ENCODE measurements at places on chromosomes 7 and 10.

DNA sequence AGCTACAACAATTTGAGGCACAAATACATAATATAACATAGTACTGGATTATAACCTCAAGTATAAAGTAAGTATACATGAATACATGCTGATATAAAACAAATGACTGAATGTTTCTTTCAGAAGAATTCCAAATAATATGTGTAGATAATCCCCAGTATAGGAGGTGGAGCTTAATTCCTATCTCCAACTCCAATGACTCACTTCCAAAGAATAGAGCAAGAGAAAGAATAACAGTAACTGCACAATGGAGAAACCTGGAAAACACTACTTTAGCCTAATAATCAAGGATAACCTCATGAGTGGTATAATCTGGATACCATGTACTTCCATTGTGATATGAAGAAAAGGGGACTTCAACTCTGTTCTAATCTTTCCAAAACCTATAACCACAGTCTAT lies 13.7 kb upstream of the SEMA3C start:
- no peak for DNase-seq

- DNase-seq, result no peak
Measured at GRCh38 chr10:103472005-103472404, 7.0 kb downstream of the CALHM3 start.

DNA sequence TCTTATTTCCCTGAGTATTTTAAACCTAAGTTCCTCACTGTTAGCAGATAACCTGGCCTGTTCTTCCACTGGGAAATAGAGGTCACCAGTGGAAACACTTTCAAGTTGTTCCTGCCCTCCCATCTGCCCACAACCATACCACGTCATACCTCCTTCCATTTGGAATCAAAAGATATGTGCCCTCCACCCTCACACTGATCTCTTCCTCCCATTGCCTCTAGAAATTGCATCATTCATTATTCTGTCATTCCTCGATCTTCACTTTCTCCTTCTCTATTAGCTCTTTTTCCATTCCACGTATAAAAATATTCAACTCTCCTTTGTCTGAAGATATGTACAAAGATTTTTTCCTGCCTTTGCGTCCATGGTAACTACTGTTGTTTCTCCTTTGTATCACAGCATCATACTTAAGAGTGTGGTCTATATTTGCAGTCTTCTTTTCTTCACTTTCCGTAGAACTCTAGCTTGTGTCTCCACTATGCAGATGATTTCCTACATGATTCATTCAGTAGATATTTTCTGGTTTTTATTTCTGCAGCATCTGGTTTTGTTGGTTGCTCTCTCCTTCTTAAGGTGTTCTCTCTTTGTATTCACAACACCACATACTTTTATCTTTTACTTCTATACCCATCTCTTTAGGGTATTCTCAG lies 312.3 kb downstream of the REEP3 start:
- no peak for DNase-seq

DNA sequence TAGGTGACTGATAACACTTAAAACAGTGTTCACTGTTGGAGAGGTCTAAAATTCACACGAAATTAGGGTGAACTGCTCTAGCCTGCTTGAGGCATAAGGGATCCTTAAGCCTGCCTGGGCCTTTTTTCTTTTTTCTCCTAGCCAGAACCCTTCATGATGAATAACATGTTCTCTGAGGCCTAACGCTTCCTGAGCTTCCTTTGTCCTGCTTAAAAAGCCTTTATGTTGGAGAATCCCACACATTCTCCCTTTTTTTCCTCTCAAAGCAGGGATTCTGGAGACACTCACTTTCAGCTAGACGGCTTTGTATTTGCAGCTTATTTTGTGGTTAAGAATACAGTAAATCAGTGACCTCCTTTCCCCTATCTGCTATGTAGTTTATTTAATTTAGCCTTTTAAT lies 354.7 kb upstream of the PHF14 start:
- no peak for DNase-seq

- no peak for DNase-seq
Measured at GRCh38 chr10:130022511-130023299, 58.6 kb upstream of the EBF3 start.

DNA sequence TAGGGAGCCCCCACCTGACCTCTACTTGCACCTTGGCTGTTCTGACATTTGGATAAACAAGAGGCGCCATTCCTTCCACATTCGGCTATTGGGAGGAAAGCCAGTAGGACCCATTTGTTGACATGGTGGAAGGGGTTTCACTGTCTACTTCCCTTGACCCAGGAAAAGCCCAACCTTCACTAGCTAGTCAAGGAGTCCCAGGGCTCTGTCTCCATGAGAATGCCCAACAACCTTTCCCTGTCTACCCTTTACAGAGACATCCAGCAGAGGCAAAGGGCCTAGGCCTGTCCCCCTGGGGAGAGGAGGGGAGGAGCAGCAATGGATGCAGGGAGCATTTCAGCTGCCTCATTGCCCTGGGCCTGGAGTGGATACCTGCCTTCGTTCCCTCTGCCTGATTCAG lies 136.1 kb downstream of the NEURL1 start:
- no peak for DNase-seq

- DNase-seq, result no peak
Measured at GRCh38 chr7:34165927-34166550, 260.7 kb downstream of the BMPER start.

GRCh38 chr7:75905785-75906604 lies 9.0 kb upstream of the POR start:
- DNase-seq, result no peak

GRCh38 chr10:48448796-48449195 lies 142.3 kb downstream of the MAPK8 start:
- DNase-seq, result no peak

DNA sequence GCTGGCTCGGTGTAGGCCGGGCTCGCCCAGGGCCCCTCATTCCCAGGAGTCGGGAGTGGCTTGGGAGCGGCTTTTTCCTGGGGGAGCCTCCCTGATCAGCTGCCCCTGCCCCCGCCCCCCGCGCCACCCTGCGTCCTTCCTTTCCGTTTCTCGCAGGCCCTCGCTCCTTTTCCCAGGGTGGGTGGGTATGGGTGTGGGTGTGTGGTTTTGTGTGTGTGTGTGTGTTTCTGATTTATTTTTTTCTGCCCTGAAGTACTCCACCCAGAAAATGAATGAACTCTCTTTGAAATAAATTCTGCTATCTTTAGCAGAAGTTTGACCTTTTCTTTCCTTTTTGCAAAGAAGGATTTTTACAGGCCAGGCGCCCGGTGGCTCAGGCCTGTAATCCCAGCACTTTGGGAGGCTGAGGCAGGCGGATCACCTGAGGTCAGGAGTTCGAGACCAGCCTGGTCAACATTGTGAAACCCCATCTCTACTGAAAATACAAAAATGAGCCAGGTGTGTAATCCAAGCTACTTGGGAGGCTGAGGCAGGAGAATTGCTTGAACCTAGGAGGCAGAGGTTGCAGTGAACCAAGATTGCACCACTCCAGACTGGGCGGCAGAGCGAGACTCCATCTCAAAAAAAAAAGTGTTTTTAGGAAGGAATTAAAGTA lies 30.0 kb upstream of the AP5Z1 start:
- no peak for DNase-seq

DNA sequence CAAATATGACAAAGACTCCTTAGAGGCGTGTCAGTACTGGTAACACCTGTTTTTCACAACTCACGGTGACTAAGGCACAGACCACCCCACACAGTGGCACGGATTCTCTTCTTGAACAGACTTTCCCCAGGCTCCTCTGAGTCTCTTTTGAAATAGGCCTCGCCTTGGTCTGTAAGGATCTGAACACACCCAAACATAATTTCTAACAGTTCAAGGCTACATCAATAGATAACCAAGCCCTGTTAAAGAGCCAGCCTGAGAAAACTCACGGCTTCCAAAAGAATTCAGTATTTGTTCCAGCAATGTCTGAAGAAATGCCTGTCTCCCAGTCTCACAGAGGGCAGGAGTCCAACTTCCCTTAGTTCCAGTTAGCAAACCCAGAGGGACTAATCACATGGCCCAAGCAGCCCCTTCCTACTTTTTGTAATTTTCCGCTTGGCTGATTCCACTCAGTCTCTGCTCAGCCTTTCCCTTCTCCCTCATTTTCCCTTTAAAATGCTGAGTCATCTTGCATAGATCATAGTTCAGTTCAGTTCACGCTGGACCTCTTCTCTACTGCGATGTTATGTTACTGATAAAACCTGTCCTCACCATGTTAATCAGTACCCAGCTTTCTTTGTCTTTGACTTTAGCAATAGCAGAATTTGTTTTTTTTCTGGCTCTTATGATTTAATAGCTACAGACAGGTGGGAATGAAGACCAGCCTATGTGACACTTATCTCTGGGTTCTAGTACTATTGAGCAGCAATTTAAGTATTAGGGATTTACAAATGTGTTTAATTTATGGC lies 22.6 kb upstream of the AKR1C3 start:
- no peak for DNase-seq

DNA sequence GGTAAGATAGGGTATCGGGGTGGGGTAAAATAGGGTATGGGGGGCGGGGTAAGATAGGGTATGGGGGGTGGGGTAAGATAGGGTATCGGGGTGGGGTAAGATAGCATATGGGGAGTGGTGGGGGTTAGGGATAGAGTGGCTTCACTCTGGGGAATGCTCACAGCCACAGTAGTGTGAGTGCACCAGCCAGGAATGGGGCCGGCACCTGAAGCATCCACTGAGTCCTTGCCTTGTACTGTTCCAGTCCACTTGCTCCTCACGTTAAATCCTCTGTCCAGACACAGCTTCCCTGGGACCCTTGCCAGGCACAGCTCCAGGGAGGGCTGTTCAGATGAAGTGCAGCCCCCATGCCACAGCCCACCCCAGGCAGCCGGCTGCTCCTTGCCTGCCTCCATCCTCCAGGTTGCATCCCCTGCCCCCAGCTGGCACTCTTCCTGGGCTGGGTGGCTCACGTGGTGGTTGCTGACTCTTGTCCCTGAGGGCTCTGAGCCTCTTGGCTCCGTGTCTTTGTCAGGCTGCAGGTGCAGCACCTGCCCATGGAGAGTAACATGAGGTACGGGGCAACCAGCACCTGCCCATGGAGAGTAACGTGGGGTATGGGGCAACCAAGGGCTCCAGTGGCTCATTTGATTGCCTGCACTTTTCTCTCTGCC lies 268.4 kb downstream of the TCERG1L start:
- DNase-seq, result no peak

DNA sequence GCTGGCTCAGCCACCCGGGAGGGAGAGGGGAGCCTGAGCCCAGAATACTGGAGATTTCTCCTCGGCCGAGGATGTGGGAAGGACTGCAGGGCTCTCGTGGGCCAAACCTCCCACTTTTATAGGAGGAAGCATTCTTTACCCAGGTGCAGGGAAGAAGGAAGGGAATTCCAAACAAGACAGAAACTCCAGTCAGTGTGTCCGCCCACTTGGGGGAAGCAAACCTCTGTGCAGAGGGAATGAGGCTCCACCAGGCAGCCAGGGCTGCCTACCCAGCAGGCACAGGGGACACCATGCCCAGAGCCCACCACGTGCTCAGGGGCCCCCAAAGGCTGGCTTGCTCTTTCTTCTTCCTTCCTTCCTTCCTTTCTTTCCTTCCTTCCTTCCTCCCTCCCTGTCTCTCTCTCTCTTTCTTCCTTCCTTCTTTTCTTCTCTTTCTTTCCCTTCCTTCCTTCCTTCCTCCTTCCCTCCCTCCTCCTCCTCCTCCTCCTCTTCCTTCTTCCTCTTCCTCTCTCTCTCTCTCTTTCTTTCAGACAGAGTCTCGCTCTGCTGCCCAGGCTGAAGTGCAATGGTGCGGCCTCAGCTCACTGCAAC lies 15.4 kb upstream of the FZD9 start:
- DNase-seq, result no peak

GRCh38 chr7:138632384-138632783 lies 68.8 kb downstream of the SVOPL start:
- no peak for DNase-seq

GRCh38 chr7:130458257-130458656 lies 17.4 kb upstream of the CEP41 start:
- no peak for DNase-seq

GRCh38 chr10:47044741-47045140 lies 133.5 kb downstream of the PTPN20 start:
- DNase-seq, result no peak

GRCh38 chr7:114083166-114084001 lies 164.6 kb upstream of the PPP1R3A start:
- no peak for DNase-seq

DNA sequence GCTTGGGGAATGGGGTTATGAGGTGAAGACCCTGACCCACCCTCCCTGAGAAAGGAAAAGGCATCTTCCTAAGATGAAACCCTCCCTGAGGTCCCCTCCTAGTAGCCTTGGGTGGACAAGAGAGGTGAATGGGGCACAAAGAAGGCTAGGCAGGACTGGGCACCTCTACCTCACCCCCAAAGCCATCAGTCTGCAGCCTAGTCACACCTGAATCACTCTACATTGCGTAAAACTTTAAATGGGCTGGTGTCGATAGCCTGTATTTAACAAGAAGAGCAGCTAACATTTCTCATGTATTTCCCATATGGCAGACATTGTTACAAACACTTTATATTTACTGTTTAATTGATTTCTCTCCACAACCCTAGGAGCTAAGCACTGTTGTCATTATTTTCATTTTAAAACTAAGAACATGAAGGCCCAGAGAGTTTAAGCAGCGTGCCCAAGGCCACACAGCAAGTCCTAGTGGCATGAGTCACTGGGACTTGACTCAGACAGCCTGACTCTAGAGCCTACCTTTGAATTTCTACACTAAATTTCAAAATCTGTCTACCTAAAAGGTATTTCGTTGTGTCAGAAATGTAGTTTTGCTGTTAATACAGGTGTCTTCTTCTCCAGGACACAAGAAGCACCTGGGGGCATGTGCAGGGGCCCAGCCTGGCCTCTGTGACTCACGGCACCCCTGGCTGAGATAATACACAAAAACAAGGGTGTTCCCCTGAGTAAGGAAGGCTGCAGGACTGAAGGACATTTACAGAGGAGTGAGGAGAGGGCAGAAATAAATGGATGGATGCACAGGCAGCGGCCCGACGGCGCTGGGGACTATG lies 3.4 kb downstream of the AOC1 start:
- no peak for DNase-seq
